ENCODE measurements at places on chromosomes 7 and 10.

DNA sequence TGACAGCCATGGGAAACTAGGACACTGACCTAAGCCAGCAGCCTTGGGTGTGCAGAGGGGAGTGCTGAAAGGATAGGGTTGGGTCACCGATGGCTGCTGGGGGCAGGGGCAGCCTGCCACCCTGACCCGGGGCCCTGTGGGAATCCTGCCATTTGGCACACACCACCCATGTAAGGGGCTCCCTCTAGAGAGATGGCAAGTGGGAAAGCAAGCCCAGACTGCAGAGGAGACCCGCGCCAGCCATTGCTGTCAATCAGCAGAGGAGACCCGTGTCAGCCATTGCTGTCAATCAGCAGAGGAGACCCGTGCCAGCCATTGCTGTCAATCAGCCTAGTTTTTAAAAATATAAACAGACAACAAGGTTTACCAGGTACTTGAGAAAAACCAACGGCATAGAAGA lies 27.4 kb upstream of the PRKAG2 start:
- no peak for DNase-seq

DNA sequence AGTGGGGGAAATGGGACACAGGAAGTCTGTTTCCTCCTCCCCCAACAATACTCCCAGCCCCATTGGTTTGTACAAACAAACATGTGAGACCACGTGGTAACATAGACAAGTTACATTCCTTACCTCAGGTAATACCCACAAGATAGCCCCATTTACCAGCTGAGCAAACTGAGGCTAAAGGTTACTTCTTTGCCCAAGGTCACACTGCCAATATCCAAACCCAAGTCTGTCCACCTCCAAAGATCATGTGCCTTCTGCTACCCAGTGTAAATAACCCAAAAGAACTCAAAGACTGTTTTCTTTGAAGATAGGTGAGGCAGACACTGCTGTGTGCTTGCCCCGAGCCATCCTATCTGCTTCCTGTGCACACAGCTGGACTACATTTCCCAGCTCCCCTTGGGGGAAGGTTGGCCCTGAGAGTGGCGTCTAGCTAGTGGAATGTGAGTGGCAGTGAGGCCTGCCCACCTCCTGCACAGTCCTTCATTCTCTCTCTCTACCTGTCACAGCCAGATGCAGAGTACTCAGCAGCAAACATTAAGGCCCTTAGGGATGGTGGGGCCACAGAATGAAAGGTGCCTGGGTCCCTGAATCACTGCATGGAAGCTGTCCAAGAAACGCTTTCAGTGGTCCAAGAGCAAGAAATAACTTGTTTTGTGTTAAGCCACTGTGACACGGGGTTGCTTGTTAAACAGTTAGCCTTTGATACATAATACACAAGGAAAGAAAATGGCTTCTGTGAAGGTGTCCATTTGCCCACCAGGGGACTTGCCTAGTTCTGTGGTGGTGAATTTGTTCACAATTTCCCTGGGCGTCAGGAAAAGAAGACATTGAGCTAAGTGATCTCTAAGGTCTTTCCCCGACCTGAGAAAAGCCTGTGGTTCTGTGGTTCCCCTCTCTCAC lies 257.7 kb upstream of the NFE2L3 start:
- no peak for DNase-seq

- no peak for DNase-seq
Observed at GRCh38 chr7:42338916-42339540, 102.0 kb upstream of the GLI3 start.

DNA sequence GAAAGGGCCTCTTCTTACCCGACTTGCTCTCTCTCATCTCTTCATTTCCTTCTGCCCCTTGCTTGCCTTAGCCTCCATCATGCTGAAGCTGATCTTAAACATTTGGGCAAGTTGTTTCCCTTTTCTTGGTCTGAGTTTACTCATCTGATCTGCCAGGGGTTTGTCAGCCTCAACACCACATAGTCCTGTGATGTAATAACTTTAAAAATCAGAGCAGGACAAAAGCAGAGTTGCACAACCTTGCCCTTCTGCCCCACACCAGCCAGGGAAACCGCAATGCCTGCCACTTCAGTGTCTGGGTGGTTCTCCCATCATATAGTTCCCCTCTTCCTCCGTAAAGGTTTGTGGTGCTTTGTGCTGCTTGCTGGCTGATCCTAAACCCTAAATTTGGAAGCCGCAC lies 9.9 kb upstream of the LIPM start:
- DNase-seq = peak; percentile 15

DNA sequence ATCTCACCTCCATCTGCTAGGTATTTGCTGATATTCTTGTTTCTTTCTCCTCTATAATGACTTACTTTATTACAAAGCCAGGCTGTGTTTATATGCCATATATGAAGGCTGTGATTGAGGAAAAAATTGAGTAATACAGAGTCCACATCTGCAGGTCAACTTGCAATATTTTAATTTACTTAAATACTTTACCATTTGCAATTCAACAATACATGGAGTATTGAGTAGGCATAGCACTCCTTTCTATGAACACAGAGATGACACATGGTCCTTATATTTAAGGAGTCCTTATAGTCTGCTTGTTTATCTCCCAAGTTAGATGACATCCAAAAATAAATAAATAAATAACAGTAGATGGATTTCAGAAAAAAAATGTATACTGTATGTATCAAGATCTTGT lies 96.4 kb downstream of the LRRC18 start:
- no peak for DNase-seq

DNA sequence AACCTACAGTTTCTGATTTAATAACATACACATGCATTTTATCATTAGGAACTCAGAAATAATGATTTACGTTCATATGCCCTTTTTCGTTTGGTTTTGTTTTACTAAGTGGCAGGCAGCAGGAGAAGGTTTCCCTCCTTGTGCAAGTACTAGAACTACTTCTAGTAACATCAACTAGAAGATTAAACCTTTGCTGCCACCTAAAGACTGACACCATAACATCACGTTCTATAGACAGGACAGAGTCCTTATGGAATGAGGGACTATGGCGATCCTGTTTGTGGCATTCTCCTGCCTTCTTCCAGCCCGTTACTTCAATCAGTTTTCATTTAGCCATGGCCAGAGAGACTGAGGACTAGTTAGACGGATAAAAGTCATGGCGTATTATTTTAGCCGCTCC lies 53.2 kb downstream of the GAD2 start:
- no peak for DNase-seq

GRCh38 chr10:92404612-92405418 lies 113.8 kb downstream of the MARCHF5 start:
- no peak for DNase-seq

DNA sequence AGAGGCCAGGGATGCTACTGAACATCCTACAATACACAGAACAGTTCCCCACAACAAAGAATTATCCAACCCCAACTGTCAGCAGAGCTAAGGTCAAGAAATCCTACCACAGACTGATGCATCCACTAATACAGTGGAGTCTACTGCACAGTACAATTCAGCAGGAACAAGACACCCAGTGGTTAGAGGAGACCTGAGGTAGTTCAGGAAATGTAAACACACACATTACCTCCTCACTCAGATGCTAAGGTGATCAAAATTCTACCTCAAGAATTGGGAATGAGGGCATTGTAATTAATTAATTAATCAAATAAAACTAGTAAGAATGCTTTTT lies 91.4 kb downstream of the ZFAND4 start:
- DNase-seq = no peak

- DNase-seq = no peak
Observed at GRCh38 chr7:16929146-16929762, 47.5 kb upstream of the AGR3 start.

GRCh38 chr10:17273403-17273802 lies 45.4 kb downstream of the VIM start:
- DNase-seq = peak; percentile 17

DNA sequence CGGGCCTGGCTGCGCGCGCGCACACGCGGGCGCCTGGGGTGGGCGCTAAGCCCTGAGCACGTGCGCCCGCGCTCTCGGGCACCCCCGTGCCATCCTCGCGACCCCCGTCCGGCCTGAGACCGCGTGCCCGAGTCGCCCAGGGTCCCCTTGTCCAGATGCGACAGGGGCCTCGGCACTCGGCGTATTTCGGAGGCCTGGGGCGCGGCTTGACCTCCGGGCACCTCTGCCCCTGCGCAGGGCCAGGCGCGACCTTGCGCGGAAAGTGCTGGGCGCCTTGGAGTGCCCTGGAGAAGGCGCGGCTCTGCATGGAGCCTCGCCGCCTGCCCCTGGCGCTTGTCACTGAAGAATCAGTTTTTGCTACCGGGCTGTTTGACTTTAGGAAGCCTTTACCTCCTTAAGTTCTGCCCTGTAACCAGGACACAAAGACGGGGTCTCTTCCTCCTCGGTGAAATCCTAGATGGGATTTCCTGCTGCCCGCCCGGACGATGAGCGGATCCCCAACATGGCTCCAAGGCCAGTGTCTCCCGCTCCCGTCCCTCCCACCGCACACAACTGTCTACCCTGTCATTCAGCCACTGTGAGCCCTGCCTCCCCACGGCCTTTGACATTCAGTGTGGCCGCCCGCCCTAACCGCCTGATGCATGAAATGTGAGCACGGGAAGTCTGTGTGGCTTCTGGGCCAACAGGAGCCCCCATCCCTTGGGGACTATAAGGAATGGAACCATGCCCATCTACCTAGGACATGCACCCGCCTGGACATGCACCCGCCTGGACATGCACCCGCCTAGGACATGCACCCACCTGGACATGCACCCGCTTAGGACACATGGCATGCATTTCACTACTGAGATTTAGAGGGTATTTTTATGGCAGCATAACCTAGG lies 1.1 kb upstream of the STK32C start:
- no peak for DNase-seq

DNA sequence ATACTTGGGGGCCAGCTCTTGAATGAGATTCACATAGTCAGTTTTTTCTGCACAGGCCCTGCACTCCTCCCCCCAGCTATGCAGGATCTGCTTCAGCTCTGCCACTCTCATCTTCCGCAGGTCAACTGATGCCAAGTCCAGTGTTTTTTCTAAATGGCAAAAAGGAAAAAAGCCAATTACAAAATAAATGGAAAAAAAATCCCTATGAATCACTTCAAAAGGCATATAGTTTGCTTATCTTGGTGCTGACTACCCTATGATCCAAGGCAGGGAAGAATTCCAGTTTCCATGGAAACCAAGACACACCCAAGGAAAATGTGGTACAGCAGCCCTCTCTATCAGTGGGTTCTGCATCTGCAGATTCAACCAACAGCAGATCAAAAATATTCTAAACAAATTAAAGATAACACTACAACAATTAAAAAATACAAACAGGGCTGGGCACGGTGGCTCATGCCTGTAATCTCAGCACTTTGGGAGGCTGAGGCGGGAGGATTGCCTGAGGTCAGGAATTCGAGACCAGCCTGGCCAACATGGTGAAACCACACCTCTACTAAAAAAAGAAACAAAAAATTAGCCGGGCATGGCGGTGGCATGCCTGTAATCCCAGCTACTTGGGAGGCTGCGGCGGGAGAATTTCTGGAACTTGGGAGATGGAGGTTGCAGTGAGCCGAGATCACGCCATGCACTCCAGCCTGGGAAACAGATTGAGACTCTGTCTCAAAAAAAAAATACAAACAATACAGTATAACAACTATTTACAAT lies 17.6 kb downstream of the CDNF start:
- DNase-seq = no peak

DNA sequence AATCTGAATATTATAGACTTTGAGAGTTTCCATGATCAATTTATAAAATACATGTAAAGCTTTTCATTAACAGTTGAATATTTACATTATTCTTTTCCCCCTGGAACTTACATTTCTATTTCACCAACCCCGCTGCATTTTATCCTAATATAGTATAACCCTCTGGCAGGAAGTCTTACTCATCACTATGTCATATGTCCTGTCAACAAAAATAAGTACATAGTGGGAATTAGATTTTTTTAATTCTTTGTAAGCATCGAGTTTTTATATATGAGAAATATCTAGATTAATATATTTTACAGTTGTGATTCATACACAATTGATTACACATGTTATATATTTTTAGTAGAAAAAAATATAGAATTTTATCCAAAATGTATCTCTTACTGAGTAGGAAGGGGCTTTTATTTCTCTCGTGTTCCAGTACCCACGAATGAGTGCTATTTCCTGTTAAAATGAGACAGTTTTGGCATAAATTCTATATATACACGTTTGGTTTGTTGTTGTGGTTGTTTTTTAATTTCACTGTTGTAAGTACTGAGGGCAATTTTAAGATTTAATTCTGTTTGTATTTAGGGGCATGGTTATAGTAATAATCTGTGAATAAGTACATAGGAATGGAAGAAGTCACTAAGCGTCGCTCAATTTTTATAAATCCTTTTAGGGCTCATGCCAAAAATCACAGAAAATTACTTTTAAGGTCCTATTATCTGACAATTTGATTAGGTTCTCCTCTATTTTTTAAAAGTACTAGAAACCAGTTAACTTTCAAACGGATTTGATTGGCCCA lies 87.1 kb downstream of the HECW1 start:
- no peak for DNase-seq

DNA sequence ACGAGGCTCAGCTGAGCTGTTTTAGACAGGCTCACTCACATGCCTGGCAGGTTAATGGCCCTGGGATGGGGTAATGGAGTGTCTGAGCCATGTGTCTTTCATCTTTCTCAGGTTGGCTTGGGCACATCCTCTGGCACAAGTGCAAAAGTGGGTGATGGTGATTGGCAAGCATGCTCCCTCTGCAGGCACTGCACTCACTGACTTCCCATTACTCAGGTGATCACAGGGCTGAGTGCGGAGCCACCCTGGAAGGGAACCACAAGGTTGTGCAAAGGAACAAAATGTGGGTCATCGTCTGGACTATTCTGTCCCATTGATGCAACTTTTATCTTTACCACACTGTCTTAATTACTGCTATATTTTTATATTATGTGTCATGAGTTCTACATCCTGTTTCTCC lies 244.1 kb upstream of the AKR1E2 start:
- no peak for DNase-seq

DNA sequence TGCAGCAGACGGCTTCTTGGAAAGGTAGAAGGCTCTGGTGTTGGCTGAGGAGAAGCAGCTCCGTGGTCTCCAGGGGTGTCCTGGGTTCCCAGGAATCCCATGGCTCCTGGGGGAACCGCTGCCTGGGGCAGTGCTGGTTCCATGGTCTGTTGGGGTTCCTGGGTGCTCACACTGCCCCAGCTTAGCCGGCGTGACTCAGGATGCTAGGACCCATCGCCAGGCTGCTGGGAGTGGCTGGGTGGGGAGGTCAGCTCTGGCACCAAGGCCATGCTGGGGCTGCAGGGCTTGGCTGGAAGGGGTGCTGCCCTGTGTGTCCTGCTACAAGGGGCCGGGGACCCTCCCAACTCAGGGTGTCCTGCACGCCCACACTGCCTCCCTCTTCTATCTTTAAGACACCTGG lies 9.4 kb downstream of the MGMT start:
- DNase-seq = no peak

- no peak for DNase-seq
Observed at GRCh38 chr7:88465600-88465999, 158.9 kb upstream of the STEAP4 start.

DNA sequence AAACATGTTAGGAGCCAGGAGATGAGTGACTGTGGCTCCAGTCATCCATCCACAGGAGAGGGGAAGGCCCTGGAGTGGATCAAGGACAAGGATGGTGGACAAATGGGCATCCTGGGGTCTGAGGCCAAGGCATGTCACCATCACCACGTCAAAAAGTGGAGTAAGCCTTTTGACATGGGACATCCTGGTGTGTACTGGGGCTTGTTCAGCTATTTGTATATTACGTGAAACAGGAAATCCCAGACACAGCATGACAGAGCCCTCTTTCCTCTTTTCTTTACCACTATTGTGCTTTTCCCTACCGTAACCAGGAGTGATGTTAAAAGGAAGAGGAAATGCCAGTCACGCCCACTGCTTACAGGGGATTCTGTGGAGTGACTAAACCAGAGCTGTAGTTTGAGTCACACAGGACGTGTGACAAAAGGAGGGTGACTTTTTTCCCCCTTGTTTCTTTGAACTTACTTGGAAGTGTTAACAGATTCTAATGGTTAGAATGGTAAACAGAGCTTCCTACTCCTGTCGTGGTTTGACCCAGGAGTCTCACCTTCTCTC lies 15.4 kb downstream of the ACSL5 start:
- no peak for DNase-seq

Measured in brain pericyte (primary cell).